ENCODE measurements at places on chromosomes 16 and 17.

DNA sequence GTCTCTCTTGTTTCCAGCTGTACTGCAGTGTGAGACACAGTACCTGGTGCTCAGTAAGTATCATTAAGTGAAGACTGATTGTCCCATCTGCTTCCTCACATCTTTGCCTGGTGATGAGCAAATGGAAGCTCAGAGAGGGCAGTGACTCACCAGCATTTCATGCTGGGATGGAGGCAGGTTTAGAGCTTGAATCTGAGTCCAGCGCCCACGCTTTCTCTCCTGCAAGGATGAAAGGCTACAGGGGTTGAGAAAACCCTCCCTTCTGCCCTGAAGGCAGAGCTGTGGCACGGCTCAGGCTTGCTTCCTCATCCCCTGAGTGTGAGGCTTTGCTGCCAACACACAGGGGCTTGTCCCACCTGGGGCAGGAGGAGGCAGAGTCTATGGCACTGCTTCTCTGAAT is 1.5 kb upstream of the RNF112 start:
- DNase-seq: peak; percentile 78

- no peak for DNase-seq
These were observed 22.6 kb downstream of the RNF213 start for GRCh38 chr17:80283116-80283852.

- peak; percentile 44 for DNase-seq
These were observed 2.2 kb upstream of the CHD3 start for GRCh38 chr17:7886227-7887037.

DNA sequence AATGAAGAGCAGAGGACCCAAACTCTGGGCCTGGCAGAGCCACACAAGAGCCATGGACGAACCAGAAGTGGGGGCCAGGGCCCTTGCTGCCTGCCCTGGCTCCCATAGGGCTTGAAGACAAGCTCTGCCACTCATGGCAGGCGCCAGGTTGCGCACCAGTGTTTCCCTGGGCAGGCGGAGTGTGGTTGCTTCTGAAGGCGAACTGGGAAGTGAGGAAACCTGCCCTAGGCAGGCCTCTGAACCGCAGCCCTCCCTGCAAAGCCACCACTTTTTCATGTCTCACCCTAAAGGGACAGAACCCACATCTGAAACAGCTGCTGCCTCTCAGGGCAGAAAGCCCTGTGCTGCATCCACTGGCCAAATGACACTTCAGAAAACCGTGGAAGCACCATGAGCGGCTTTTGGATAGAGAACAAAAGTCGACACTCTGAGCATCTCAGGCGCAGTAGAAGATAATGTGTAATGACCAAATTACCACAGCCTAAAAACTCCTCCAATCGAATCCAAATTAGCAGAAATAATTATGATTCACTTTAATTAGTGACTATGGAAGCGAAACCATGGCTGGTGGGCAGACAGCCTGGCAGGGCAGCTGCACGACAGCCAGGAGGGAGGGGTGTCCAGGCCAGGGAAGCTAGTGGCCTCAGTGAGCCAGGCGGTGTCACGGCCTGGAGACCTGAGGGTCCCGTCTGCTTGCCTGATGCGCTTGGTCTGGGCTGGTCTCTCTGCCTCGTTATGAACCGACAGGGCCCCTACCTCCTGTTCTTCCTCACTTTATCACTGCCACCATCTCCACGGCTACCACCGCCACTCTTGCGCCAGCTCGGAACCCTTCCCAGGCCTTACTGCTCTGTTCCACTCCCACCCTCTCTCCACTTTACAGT is 59.1 kb downstream of the PRMT7 start:
- peak; percentile 18 for DNase-seq

GRCh38 chr16:53911513-53911912 is 207.6 kb downstream of the FTO start:
- DNase-seq: peak; percentile 50

DNA sequence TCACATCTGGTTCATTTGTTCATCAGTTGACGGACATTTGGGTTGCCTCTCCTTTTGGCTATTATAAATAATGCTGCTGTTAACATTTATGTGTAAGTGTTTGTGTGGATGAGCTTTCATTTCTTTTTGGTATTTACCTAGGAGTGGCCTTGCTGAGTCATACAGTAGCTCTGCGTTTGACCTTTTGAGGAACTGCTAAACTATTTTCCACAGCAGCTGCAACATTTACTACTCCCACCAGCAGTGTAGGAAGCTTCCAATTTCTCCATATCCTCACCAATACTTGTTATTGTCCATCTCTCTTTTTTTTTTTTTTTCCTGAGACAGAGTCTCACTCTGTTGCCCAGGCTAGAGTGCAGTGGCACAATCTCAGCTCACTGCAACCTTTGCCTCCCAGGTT is 20.7 kb upstream of the PLCG2 start:
- peak; percentile 56 for DNase-seq

DNA sequence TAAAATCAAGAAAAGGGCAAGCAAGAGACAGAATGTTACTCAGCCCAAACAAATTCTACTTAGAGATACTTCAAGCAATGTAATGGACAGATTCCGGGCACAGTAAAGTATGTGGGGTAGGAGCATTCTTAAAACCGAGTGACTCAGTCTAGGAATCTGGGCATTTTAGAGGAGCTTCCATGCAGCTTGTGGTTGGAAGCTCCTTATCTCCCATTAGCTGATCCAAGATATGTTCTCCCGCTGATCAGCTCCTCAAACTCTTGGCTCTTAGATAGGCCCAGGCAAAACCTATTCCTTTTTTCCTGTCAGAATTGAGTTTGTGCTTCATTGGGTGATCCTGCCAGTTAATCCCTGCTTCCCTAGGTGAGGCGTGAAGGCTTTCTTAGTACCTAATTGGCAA is 303.3 kb downstream of the CEP112 start:
- peak; percentile 13 for DNase-seq

DNA sequence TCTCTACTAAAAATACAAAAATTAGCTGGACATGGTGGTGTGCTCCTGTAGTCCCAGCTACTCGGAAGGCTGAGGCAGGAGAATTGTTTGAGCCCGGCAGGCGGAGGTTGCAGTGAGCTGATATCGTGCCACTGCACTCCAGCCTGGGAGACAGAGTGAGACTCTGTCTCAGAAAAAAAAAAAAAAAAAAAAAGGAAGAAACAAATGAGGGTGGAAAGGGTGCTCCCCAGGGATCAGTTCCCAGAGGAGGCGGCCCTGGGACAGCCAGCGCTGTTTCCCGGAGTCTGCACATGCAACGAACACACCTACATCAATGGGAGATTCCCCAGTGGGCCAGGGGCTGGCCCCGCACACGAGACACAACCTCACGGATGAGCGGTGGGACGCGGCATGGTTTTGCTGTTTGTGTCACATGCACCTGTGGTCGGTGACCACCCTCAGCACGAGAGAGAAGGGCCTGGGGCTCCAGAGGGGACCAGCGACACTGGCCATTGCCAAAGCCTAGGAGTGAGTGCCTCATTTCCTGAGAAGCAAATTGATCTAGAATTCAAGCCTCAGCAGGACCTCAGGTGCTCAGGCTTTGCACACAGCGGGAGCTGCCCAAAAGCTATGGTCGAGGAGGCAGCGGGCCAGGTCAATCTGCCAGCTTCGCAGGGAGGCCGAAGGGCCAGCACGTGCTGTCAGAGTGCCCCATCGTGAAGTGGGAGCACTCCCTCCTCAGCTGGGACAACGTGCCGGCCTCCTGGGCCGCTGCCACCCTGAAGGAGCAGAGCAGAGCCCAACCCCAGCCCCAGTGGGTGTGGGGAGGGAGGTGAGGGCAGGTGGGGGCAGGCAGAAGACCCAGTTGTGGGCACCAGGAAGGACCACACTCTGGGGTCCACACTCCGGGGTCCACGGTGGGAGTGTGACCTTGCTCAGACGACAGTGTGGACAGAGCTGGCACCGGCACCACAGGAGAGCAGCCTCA is 13.8 kb upstream of the WDR45B start:
- DNase-seq: no peak

DNA sequence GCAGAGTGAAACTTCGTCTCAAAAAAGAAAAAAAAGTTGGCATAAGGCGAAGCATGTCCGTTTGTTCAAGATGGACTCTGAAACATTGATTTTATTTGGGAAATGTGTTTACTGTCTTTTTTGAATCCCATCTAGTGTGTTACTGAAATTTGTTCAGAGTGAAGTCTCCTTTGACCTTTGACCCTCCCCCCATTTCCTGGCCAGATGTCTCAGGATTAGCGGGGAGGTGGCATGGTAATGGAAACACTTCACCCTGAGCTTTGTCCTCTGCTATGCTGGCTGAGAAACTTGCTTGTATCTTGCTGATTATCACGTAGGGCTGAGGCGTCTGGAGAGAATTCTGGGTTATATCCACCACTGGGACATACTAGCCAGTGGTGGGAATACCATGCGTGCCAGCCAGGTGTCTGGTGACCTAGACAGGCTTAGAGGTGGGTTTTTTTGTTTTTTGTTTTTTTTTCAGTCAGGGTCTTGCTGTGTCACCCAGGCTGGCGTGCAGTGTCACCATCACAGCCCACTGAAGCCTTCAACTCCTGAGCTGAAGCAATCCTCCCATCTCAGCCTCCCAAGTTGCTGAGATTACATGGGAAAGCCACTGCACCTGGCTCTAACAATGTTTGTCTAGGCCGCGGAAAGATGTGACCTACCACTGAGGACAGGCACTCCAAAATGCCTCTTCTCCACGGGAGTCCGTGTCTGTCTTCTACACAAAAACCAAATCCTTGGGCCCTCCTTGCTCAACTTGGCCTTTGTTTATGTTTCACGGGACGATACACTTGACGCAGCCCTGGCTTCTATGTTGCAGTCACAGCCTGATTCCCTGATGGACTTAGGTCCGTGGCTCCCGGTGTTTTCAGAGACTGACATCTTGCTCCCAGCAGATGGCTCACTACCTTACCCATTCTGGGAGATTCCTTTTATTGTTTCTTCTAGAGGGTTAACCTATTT is 6.6 kb upstream of the GALK1 start:
- DNase-seq: no peak

- DNase-seq: no peak
These were observed 13.5 kb upstream of the METRNL start for GRCh38 chr17:83065660-83066542.

- DNase-seq: no peak
These were observed 20.4 kb downstream of the KIAA0513 start for GRCh38 chr16:85047867-85048455.

DNA sequence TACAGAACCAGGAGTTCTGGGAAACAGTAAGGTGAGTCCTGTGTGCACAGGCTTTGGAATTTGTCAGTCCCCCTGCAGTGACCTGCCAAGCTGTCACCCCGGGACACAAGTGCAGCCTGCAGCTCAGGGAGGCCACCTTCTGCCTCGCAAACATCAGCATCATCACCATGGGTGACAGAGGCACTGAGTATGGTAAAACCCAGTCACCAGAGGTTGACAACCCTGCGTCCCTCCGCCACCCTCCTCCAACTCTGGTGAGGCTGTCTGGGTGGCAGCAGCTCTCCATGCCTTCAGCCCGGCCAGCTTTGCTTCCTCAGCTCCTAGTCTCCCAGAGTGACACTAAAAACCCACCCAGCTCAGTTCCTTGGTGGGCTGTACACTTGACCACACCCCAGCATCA is 221.0 kb downstream of the CPPED1 start:
- no peak for DNase-seq

- no peak for DNase-seq
These were observed 118.8 kb downstream of the ITFG1 start for GRCh38 chr16:47342055-47342454.

- no peak for DNase-seq
These were observed 39.5 kb upstream of the HLF start for GRCh38 chr17:55225237-55225636.

DNA sequence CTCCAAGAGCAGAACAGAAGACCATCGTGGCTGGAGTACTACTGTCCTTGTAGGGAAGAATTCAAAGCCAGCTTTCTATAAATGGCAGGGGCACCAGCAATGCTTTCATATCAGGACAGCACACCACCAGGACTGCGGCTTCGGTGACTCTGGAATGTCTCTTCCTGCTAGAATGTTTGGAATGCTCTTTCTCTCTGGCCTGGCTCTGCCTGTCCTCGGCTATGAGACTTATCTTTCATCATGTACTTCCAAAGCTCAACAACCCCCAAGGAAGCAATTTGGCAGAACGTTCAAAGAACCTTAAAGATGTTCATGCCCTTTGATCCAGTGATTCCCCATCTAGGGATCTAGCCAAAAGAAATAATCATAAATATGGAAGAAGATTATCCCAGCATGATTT is 52.7 kb upstream of the NOG start:
- DNase-seq: peak; percentile 12

DNA sequence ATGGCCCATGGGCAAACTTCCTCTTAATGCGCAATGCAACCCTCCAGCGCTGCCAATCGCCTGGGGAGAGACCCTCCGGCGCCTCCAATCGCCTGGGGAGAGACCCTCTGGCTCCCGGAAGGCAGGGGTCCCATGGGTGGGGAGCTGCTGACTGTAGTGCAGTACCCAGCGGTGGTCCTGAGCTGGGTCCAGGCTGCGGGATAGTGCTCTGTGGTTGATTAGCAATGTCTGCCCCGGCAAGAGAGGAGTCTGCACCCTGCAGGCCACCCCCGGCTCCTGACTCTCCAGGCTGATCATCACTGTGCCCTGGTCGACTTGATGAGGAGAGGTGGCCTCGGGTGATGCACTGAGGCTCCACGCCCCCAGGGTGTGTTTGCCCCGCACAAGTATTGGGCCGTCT is 44.6 kb upstream of the ZNF469 start:
- DNase-seq: no peak

DNA sequence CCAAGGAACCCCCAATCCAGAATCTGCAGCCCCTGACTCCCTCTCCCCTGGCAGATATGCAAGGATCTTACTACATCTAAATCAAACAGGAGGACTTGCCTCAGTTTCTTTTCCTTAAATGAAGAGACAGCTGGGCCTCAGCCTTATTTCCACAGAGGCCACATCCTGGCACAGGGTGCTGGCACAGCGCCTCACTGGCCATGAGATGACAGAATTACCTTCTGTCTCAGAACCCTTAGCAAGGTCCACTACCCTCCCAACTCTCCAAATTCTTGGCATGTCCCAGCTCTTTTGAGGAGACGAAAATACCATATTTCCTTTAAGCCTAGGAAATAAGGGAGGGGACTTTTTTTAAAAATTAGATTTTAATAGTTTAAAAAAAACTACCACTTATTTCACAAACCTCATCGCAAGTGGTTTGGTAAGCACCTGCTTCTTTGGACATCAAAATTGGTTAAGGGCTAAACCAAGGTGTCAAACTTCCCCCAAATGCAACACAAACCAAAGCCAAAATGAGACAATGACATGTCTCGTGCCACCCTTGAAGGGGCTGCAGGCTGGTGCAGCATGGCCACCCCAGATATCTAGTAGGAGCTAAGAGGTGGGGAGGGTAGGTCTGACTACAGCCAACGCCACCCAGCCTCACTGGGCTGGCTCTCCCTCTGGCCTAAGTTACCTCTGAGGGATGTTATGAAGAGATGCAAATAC is 25.3 kb downstream of the FAM117A start:
- DNase-seq: no peak

GRCh38 chr17:50661795-50662391 is 27.2 kb downstream of the ABCC3 start:
- DNase-seq: peak; percentile 97

All from M059J (cell line).